RWPE2 (cell line): ENCODE measurements at places on chromosomes 12 and 14.
A peak's percentile ranks its signal among the peaks of the same experiment; 100 is the strongest.

DNA sequence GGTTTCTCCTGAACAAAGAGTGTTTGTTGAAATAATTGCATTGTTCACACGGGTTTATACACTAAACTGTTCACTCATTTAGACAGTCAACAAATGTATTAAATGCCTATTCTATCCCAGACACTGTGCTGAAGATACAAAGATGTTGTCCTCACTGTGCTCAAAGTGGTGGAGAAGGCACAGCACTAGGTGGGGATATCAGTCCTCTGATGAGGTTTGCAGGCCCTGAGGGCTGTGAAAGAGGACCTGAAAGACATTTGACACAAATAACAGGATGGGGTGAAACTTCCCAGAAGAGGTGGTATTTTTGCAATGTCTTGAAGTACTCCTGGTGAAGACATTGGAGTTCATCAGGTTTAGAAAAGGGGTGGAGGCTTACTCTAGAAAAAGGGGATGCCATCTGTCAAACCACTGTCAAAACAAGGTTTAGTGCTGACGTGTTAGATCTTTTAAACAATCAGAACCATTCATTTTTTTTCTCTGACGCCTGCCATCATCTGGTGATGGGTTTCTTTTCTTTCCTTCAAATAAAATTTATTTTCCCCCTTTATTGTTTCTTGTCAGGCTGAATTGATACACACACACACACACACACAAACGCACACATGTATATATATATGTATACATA is 69.5 kb downstream of the ACSS3 start:
- no peak for DNase-seq

DNA sequence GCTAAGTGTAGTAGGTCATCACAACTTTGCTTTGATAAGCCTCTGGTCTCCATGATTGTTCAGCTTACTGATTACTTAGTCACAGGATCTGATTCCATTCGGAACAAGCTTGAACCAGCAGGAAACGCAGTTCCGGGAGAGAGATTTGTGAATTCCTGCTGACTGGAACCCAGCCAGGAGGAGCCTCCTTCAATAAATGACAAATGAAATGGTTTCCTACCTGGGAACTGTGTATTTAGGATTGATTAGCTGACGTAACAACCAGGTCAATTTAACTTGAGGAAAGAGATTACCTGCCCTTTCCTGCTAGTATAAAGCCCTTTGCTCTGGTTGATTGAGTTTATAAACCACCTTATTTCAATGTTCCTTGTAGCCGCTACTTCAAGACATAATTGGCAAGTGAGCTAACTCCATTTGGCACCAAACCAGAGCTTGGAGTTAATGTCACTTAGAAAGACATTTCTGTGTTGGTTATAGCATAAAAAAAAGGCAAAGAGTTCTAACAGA is 35.1 kb upstream of the KCNH3 start:
- peak; percentile 88 for DNase-seq

DNA sequence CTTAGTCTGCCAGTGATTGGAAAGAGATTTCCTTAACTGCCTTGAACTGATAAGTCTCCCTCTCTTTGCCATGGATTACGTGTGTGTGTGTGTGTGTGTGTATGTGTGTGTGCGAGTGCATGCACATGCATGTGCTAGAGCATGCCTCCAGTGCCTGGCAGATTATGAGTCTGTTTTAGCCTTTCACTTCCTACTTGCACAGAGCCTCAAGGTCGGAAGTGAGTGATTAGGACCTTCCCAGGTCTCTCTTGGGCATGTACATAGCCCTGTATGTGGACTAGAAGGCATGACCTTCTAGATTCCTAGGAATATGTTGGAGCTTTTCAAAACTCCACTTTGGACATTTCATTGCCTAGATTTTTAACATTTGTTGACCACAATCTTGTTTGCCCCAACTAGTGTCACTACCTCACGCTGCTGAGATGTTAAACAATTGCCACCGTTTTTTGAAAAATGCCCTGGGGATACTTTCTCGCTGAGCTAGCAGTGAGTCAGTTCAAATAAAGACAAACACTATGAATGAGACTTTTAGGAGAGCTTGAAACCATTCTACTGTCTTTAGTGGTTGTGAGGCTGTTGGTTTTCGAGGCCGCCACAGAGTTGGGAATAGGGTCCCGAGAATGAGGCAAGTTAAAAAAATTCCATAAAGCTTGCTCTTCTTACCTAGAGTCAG is 28.2 kb downstream of the KIAA0586 start:
- DNase-seq = no peak

- DNase-seq = no peak
Observed at GRCh38 chr14:25090716-25091454, 40.9 kb upstream of the STXBP6 start.

DNA sequence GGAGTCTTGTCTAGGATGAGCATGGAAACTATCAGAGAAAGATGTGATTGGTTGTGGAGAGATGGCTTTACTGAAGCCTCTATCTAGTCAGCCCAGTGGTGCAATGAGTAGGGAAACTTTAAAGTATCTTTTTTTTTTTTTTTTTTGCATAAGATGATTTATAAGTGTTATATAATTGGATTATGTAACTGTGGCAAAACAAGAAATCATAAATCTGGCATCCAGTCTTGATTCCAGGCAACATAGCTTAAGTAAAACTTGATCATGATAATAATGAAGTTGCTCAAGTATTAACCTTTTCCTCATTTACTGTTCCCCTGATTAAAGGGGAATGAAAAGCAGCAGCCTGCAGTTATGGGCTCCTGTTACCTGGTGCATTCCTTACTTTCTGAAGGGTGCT is 538.0 kb upstream of the ATP2B1 start:
- no peak for DNase-seq

GRCh38 chr12:86787419-86787818 is 531.2 kb upstream of the MGAT4C start:
- DNase-seq = no peak

DNA sequence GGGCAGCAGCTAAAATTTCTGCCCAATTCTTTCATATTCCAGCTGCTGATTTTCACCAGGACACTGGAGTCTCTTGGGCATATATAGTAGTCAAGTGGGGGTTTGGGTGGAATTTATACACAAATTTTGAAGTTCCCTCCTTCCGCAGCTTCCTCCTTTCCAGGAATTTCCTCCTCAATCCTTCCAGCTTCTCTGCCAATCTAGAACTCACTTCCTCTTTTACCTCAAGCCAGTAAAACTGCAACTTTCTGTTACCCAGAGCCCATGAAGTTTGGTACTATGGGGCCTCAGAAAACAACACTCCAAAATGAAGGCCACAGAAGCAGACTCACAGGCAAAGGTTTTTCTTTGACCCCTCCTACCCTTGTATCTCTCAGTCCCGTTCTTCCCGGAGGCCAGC is 51.7 kb upstream of the G2E3 start:
- no peak for DNase-seq

DNA sequence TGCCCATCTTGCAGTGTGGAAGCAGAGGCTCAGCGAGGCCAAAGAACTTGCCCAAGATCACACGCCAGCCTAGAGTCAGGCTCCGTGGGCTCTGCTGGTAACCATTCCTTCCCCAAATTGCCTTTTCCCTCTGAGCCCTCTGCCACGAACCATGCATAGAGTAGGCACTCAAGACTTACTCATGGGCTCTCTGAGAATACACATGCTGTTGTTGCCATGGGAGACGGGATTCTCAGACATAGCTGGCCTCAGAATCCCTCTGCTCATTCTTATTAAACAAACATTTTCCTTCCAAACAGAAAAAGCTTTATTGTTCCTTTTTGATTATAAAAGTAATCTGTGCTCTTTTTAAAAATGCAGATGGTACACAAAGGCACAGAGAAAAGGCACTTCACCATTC is 52.5 kb upstream of the WSCD2 start:
- DNase-seq = no peak

DNA sequence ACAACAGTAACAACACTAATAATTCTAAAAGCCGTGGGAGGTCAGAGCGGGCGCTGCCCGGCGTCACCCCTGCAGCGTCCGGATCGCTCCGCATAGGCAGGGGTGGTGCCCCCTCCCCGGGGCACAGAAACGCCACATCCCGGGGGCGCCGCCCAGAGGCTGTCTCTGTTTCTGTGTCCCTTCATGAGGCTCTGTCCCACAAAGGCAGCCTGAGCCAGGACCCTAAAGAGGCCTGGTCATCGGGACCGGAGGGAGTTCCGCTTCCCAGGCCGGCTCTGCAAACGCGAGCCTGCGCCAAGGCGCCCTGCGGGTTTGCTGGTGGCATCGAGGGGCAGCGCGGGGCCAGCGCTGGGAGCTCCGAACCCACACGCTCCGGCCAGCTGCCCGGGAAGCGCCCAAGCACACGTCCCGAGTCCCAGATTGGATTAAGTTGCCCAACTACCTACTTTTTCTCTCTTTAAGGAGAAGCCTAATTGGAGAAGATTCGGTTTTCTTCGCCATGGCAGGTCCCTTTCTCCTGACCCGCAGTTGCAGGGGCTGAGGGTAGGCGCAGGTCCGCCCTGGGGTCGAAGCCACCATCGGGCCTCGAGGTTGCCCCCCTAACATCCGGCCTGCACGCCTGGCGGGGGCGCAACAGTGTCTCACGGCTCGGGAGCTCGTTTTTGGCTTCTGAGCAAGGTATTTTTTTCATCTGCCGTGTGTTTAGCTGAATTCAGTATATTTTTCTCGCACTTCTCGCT is 421.7 kb downstream of the VRK1 start:
- no peak for DNase-seq

DNA sequence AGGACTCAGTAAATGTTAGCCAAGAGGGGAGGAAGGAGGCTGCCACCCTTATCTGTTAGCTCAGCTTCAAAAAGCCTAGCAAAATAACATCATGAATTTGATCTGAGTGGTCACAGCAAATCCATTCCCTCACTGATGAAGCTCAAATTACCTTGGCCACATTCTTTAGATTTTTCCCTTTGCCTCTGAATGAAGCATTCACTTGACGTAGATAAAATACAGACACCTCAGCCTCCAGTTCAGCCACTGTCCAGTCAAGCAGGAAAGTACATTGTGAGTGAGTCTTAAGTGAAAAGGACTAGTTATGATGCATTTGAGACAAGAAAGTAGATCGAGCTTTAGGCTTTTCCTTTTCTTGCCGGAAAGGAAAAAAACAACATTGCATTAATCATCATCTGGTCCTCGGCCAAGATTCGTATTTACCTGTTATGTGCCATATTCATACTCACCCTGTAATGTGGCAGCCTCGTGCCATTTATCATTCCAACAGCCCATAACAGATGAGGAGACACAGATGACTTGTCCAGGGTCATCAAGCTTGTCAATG is 146.5 kb downstream of the ETV6 start:
- no peak for DNase-seq

GRCh38 chr14:70906793-70907175 is 475 bp upstream of the PCNX1 start:
- no peak for DNase-seq

- no peak for DNase-seq
Observed at GRCh38 chr12:115149685-115150378, 465.9 kb upstream of the TBX3 start.
